T-helper 2 cell treated with Interferon-gamma antibody and Interleukin-4, amounts not matched to agents 5 μg/mL and 100 μg/mL, for 36 hours (primary cell): ENCODE measurements at places on chromosomes 16 and 17.

DNA sequence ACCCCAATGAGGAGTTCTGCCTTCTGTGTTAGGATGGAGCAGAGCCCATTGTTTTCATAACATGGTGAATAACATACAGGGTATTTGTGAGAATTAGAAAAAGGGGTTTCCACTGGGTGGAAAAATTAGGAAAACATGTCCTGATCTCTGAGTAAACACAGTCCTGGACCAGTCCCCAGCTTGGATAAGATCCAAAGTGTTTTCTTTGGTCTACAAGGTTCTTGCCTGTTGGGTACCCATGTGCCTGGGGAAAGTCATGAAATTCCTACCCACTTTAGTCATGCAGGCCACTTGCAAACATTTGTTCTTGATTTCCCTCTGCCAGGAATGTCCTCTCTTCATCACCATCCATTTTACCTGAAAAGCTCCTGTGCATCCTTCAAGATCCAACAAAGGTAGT is 164.8 kb upstream of the DYNLRB2 start:
- no peaks in the 10 kb centered on the region for H3K36me3 ChIP-seq
- no peaks in the 10 kb centered on the region for H3K4me1 ChIP-seq
- no peaks in the 10 kb centered on the region for H3K27me3 ChIP-seq
- H3K4me3 ChIP-seq = no peak overlapping the region
- no peak overlapping the region for H3K27ac ChIP-seq
- no peak for DNase-seq

- H3K36me3 ChIP-seq = no peaks in the 10 kb centered on the region
- H3K4me1 ChIP-seq = no peaks in the 10 kb centered on the region
These were observed 253.6 kb downstream of the C16orf95 start for GRCh38 chr16:87063543-87063942.

DNA sequence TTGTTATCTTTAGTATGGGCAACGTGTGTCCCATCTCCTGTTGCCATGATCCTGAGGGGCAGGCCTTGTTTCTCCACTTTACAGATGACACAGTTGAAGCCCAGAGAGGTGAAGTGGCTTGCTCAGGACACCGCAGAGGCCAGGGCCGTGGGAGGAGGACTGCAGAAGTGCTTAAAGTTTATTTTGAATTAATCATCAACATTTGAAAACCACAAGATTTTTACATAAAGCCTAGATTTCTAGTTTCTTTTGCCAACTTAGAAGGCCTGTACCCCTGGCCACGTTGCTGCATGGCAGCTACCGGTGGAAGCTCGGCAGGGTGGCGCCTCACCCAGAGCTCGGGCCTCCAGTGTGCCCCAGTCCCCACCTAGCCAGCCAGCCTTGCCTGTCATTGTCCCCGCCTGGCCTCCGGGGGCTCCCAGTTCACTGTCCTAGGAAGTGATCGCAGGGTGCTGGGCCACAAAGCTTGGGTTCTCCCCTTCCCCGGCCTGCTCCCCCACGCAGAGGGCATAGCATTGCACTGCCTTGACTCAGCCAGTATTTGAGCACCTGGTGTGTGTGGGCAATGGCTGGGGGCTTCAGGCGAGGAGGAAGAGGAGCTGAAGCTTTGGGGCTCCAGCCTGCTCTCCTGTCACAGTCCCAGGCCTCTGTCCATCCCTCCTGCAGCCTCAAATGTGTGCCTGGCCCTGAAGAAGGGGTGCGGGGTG is 14.8 kb upstream of the ADCY7 start:
- no peak overlapping the region for H3K27ac ChIP-seq
- peaks cover 21% of the 10 kb centered on the region for H3K27me3 ChIP-seq
- peaks cover 18% of the 10 kb centered on the region for H3K4me1 ChIP-seq
- no peaks in the 10 kb centered on the region for H3K36me3 ChIP-seq
- no peak overlapping the region for H3K4me3 ChIP-seq
- no peak for DNase-seq

- H3K4me3 ChIP-seq = no peak overlapping the region
- DNase-seq = no peak
- peaks cover 2% of the 10 kb centered on the region for H3K36me3 ChIP-seq
- H3K27ac ChIP-seq = no peak overlapping the region
These were observed 93.3 kb downstream of the CMIP start for GRCh38 chr16:81537721-81538561.

DNA sequence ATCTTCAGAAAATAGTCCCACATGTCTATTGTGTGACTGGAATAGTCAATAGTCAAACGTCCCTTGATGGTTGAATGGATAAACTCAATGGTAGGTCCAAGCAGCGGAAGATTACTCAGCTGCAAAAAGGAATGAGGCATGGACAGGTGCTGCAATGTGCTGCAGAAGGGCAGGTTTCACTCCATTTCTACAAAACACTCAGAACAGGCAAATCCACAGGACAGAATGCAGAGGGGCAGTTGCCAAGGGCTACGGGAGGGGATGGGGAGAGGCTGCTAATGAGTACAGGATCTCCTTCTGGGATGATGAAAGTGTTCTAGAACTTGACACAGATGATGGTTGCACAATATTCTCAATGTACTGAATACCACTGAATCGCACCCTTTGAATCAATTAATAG is 151.0 kb downstream of the RBFOX3 start:
- H3K27me3 ChIP-seq = no peaks in the 10 kb centered on the region
- no peaks in the 10 kb centered on the region for H3K36me3 ChIP-seq
- H3K27ac ChIP-seq = no peak overlapping the region
- no peak overlapping the region for H3K4me3 ChIP-seq

DNA sequence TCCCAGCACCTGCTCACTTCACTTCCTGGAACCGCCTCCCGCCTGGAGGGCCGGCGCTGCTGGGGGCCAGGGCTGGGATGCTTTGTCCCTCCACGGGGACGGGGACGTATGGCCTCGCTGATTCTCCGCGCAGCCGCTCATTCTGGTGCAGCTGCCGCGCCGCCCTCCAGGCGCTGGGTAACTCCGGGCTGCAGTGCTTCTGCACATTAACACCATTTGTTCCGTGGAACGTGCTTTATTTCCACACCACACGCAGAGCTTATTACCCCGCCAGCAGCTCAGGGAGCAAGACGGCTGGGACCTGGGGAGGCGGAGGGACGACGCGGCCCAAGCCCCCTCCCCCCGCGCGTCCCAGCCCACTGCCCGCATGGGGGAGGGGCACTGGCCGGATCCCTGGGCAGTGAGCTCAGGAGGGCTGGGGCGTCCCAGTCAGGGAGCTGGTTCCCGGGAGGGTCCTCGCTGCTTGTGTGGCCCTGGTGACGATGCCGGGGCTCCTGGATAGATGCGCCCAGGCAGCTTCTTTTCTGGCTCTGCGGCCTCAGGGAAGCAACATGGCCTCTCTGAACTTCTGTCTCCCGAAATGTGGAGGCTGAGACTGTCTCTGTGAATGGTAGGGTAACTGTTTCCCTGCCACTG is 45.4 kb upstream of the ACSF3 start:
- H3K27ac ChIP-seq = no peak overlapping the region
- peaks cover 2% of the 10 kb centered on the region for H3K4me1 ChIP-seq
- DNase-seq = no peak
- H3K27me3 ChIP-seq = peaks cover 3% of the 10 kb centered on the region
- no peak overlapping the region for H3K4me3 ChIP-seq

DNA sequence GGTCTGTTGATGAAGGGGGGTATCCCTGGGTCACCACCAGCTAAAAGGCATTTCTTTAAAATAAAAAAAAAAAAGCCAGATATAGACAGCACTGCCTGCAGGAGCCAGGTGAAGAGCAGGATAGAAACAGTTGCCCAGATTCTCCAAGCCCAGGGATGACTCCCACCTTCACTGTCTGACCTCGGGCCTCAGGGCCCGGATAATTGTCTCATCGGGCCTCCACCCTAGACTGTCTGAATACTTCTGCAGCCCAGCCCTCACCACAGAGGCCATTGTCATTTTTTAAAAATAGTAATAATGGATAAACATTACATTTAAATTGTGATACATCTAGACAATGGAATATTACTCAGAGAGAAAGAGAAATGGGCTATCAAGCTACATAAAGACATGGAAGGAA is 92.8 kb upstream of the TNRC6C start:
- H3K27ac ChIP-seq = no peak overlapping the region
- no peak for DNase-seq
- peaks cover 19% of the 10 kb centered on the region for H3K4me1 ChIP-seq
- H3K4me3 ChIP-seq = no peak overlapping the region
- H3K36me3 ChIP-seq = no peaks in the 10 kb centered on the region

DNA sequence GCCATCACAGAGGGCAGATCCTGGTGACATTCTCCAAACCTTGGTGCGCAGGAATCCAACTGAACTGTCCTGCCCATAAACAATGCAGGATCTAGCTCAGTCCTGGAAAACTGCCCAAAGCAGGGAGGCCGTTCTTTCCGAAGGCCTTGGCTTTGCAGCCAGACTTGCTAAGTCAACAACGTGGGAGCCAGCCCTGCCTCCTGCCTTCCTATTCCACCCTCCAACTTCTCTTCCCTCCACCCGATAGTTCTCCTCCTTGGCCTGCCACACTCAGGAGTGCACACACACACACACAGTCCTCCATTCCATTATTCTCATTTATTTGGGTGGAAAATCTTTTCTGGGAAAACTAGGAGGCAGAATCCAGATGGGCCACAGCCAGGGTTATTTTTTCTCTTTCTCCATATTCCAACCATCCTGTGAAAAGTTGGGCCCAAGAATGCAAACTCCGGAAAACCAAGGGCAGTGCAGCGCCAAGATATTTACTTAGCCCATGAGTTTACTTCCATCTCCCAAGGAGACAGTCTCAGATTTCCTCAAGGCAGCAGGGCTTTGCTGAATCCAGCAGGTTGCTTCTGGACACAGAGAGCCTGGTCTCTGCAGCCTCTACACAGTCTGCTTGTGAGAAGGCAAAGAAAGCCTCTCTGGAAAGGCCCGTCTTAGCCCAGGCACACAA is 15.8 kb downstream of the COPRS start:
- no peak overlapping the region for H3K4me3 ChIP-seq
- H3K36me3 ChIP-seq = no peaks in the 10 kb centered on the region
- no peak for DNase-seq
- H3K27me3 ChIP-seq = peaks cover 12% of the 10 kb centered on the region
- H3K4me1 ChIP-seq = no peaks in the 10 kb centered on the region

GRCh38 chr17:70446446-70446845 is 277.1 kb downstream of the KCNJ2 start:
- H3K36me3 ChIP-seq = no peaks in the 10 kb centered on the region
- H3K27ac ChIP-seq = no peak overlapping the region
- H3K4me1 ChIP-seq = no peaks in the 10 kb centered on the region
- no peak overlapping the region for H3K4me3 ChIP-seq
- no peak for DNase-seq

GRCh38 chr16:106623-107324 is 28.7 kb downstream of the MPG start:
- peaks cover 13% of the 10 kb centered on the region for H3K36me3 ChIP-seq
- H3K4me1 ChIP-seq = no peaks in the 10 kb centered on the region
- H3K4me3 ChIP-seq = no peak overlapping the region
- no peaks in the 10 kb centered on the region for H3K27me3 ChIP-seq

GRCh38 chr17:75843577-75844529 is at the start of gene UNC13D:
Gene UNC13D (minus strand): TSS chr17:75844404. CDS start chr17:75844337, 67 bp downstream.
- H3K27me3 ChIP-seq = no peaks in the 10 kb centered on the region
- H3K4me3 ChIP-seq = peak within 1 kb of the TSS; percentile 97
- DNase-seq = peak; percentile 54

DNA sequence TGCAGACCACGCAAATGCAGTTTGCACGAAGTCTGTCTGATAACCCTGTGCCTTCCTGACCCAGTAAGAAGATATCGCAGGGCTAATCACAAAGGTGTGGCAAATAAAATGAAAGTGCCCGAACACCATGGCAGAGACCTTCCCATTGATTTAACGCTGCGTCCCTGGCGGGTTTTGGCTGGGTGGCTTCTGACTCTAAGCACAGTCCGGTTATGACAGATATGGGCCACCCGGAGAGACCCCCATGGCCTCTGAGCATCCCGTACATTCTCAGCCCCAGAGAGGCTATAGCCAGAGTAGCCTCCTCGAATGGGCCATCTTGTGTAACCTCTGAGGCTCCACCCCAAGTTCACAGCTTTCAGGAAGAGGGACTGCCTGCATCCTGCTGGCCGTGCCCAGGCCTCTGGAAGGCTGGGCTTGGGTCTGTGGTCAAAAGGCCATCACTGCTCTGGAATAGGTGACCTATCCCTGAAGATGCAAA is 5.5 kb downstream of the FOXC2 start:
- no peak overlapping the region for H3K27ac ChIP-seq
- H3K27me3 ChIP-seq = peaks cover 67% of the 10 kb centered on the region
- peaks cover 5% of the 10 kb centered on the region for H3K4me1 ChIP-seq
- no peak for DNase-seq
- H3K36me3 ChIP-seq = no peaks in the 10 kb centered on the region
- no peak overlapping the region for H3K4me3 ChIP-seq

DNA sequence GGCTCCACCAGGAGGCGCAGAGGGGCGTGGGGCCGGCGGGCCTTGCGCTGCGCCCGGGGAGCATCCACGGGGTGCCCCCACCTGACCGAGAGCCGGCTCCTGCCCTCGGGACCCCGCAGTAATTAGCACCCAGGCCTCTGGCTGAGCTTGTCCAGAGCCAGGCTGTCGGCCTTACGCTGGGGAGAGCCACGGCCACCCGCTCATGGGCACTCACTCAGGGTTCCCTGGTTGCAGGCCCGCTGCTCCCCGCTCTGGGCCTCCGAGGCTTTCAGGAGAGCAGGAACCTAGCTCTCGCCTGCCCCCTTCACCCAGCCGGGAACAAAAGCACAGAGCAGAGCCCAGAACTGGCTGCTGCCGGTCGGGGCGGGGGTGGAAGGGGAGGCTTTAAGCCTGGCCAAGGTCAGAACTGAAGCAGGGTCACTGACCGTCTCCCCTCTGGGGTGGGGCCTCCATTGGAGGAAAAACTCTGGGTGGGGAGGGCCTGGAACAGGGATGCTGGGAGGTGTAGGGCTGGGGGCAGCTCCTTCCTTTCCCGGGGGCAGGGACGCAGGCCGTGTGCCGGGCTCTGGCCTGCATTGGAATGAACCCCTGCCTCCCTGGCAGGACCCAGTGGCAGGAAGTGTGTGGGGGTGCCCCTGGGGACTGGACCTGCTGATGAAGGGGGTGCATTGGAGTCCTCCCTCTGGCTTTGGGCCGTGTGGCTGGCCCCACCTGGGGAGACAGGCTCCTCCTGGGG is 12.3 kb downstream of the GLIS2 start:
- DNase-seq = peak; percentile 28
- H3K4me1 ChIP-seq = no peaks in the 10 kb centered on the region
- H3K27me3 ChIP-seq = peaks cover 13% of the 10 kb centered on the region
- peak overlapping the region; percentile 43 for H3K4me3 ChIP-seq
- no peak overlapping the region for H3K27ac ChIP-seq
- no peaks in the 10 kb centered on the region for H3K36me3 ChIP-seq
